ENCODE measurements at places on chromosomes 3 and 15.
A peak's percentile ranks its signal among the peaks of the same experiment; 100 is the strongest.

GRCh38 chr3:128470134-128470899 is 3.6 kb upstream of the DNAJB8 start:
- no peaks in the 10 kb centered on the region for H3K4me1 ChIP-seq
- no peaks in the 10 kb centered on the region for H3K27me3 ChIP-seq
- H3K36me3 ChIP-seq: no peaks in the 10 kb centered on the region

DNA sequence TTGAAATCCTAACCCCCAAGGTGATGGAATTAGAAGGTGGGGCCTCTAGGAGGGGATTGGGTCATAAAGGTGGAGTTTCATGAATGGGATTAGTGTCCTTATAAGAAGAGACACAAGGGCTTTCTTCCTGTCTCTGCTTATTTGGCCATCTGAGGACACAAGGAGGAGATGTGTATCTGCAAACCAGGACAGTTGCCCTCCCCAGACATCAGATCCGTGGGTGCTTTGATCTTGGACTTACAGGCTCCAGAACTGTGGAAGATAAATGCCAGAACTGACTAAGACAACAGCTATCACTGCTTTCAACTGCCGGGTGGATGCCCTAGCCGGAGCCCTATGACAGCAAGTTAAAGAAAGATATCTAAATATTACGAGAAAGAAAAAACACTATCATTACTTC is 94.4 kb downstream of the CHRNA7 start:
- H3K27ac ChIP-seq: no peak overlapping the region
- no peak for DNase-seq
- H3K36me3 ChIP-seq: no peaks in the 10 kb centered on the region
- no peaks in the 10 kb centered on the region for H3K27me3 ChIP-seq
- no peaks in the 10 kb centered on the region for H3K4me1 ChIP-seq

DNA sequence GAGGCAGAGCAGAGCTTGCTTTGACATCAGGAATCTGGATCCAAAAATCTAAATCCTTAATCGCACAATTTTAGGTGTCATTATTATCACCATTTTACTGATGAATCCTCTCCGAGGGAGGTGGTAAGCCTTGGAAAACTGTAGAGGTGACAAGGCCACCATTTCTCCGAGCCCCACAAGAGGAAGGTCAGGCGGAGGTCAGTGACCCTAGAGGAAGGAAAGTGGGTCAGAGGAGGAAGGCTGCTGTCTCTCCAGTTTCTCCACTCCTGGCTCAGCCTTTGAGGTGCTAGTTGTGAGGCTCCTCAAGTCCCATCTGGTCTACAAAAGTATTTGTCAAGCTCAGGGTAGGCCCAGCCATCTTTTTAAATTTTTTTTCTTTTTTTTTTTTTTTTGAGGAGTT is 3.2 kb downstream of the DVL3 start:
- peaks cover 76% of the 10 kb centered on the region for H3K4me1 ChIP-seq
- no peak overlapping the region for H3K4me3 ChIP-seq
- no peak overlapping the region for H3K27ac ChIP-seq
- DNase-seq: no peak
- H3K36me3 ChIP-seq: no peaks in the 10 kb centered on the region

GRCh38 chr3:63559884-63560283 is 92.6 kb upstream of the SNTN start:
- H3K27me3 ChIP-seq: no peaks in the 10 kb centered on the region
- no peaks in the 10 kb centered on the region for H3K36me3 ChIP-seq
- H3K4me1 ChIP-seq: no peaks in the 10 kb centered on the region
- no peak for DNase-seq

DNA sequence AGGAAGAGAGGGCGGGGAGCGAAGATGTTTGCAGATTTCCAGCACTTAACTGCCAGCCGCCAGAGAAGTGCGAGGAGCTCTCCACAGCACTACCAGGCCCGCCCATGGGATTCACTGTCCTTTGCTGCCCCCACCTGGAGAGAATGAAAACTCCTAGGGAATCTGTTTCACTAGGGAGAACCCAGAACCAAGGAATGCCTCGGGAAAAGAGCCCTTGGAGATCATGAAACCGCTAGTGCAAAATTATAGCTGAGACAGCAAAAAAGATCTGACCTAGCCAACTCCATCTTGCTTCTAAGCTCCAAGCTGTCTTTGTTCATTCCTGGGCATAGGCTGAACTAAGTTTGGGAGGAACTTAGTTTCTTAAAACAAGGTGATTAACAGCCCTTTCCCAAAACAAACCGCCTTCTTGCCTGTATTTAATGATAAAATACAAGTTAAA is 82.6 kb upstream of the GCNT3 start:
- H3K27me3 ChIP-seq: no peaks in the 10 kb centered on the region
- no peaks in the 10 kb centered on the region for H3K4me1 ChIP-seq
- H3K36me3 ChIP-seq: no peaks in the 10 kb centered on the region
- H3K4me3 ChIP-seq: no peak overlapping the region
- no peak for DNase-seq
- H3K27ac ChIP-seq: no peak overlapping the region

- no peak for DNase-seq
- H3K27me3 ChIP-seq: no peaks in the 10 kb centered on the region
- no peaks in the 10 kb centered on the region for H3K4me1 ChIP-seq
- H3K36me3 ChIP-seq: no peaks in the 10 kb centered on the region
- no peak overlapping the region for H3K4me3 ChIP-seq
Measured at GRCh38 chr3:174099724-174100123, 702.2 kb downstream of the NLGN1 start.

GRCh38 chr3:154428286-154429206 is 1.4 kb downstream of the GPR149 start:
- no peak for DNase-seq
- H3K27ac ChIP-seq: no peak overlapping the region
- H3K27me3 ChIP-seq: no peaks in the 10 kb centered on the region
- no peaks in the 10 kb centered on the region for H3K36me3 ChIP-seq
- no peak overlapping the region for H3K4me3 ChIP-seq

GRCh38 chr15:79136434-79137046 is 46.0 kb upstream of the RASGRF1 start:
- H3K4me1 ChIP-seq: no peaks in the 10 kb centered on the region
- H3K36me3 ChIP-seq: no peaks in the 10 kb centered on the region
- peak; percentile 65 for DNase-seq

GRCh38 chr3:55704521-55704920 is 217.4 kb upstream of the WNT5A start:
- no peaks in the 10 kb centered on the region for H3K4me1 ChIP-seq
- H3K4me3 ChIP-seq: no peak overlapping the region
- no peak overlapping the region for H3K27ac ChIP-seq
- DNase-seq: no peak
- H3K27me3 ChIP-seq: no peaks in the 10 kb centered on the region

- H3K27ac ChIP-seq: peak overlapping the region; percentile 86
- no peak overlapping the region for H3K4me3 ChIP-seq
- H3K36me3 ChIP-seq: peaks cover 7% of the 10 kb centered on the region
- H3K4me1 ChIP-seq: peaks cover 28% of the 10 kb centered on the region
Measured at GRCh38 chr3:126353694-126354321, 3.4 kb downstream of the KLF15 start.

DNA sequence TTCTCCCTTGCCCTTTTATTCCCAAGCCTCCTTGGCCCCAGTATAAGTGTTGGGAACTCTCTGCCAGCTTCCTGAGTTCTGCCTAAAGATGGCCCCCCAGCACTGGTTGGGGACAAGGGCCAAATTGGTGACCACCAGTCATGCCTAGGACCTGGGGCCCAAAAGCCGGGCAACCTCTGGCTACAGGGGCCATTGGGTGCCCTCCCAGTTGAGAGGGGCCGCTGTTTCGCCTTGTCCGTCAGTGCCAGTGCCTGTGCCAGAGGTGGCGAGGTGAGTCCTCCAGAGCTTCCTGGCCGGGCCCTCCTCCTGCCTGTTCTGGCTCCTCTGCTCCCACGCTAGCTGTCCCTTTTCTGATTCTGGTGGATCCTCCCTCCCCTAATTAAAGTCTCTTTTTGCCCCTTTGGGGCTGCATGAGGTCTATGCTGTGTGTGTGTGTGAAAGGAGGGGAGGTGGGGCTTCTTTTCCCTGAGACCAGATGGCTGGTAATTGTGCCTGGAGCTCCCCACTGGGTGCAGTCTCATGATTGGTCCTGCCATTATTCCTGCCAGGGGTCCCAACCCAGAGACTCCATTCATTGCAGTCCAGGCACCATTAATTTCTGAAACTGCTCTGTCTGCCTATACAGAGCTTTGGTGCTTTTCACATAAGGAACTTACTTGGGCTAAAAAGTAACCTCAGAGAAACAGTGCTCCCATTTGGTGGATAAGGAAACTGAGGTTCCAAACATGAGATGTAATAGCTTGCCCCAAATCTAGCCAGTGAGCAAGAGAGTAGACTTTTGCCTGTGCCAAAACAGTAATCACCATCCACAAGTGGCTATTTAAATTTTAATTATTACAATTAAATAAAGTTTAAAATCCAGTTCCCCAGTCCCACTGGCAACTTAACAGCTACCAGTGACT is 3.1 kb upstream of the TTLL3 start:
- H3K4me1 ChIP-seq: peaks cover 19% of the 10 kb centered on the region
- no peak overlapping the region for H3K27ac ChIP-seq
- no peaks in the 10 kb centered on the region for H3K27me3 ChIP-seq
- H3K4me3 ChIP-seq: no peak overlapping the region
- DNase-seq: no peak

DNA sequence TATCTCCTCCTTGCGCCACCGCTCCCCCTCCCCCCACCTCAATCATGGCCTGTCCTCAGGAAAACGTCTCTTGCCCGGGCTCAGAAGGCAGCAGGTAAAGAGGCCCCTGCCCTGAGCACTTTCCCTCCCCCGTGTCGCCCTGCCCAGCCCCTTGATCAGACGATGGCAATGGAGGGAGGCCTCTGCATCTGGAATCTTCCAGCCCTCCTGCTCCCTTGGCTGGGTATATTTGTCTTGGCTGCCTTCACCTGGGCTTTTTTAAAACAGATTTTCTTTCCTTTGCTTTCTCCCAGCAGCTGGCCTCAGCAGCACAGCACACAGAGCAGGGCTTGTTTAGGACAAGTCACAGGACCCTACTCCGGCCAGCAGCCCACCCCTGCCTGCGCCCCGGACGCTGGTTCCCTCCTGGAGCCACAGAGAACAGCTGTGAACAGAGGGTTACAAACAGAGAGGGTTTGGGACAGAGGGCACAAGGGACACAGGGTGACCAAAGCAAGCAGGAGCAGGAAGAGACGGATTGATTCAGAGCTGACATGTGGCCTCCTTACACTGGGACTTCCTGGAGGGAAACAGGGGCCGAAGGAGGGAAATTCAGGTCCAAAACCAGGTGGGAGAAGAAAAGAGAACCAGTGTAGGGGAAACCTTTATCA is 78.7 kb downstream of the ISG20 start:
- DNase-seq: no peak
- no peaks in the 10 kb centered on the region for H3K4me1 ChIP-seq
- H3K36me3 ChIP-seq: no peaks in the 10 kb centered on the region

DNA sequence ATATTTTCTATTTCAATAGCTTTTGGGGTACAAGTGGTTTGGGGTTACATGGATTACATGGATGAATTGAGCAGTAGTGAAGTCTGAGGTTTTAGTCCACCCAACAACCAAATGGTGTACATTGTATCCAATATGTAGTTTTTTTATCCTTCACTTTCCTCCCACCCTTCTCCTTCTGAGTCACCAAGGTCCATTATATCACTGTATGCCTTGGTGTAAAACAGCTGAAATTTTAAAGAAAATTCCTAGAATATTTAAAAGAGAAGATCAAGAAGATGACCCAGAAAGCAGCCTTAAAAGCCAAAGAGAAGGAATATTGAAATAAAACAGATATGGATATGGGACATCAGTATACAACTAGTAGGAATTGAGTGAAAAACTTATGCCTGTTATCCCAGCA is 204.2 kb upstream of the COL8A1 start:
- H3K4me3 ChIP-seq: no peak overlapping the region
- H3K27me3 ChIP-seq: no peaks in the 10 kb centered on the region
- H3K36me3 ChIP-seq: no peaks in the 10 kb centered on the region
- no peaks in the 10 kb centered on the region for H3K4me1 ChIP-seq

DNA sequence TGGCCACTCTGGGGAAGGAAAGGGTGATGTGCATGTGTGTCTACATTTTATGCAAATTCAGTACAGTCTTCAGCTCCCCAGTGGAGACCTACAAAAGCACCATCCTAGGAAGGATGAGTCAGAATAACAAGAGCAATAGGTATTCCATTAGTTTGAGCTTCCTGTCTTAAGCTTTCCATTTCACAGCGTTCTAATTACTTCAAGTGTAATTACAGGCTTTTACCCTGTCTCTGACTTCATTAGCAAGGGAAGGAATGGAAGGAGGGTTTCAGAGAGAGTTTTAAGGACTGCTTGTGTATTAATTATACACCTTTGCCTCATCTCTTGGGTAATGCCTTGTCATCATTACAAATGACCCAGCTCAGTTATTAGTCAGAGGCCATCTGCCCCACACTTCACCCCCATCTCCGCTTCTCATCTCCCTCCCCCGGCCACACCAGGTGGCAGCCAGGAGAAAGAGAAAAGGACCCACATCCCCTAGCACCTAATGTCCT is 202.8 kb upstream of the MRPL3 start:
- no peak for DNase-seq
- H3K4me1 ChIP-seq: no peaks in the 10 kb centered on the region
- no peaks in the 10 kb centered on the region for H3K27me3 ChIP-seq
- no peak overlapping the region for H3K4me3 ChIP-seq

DNA sequence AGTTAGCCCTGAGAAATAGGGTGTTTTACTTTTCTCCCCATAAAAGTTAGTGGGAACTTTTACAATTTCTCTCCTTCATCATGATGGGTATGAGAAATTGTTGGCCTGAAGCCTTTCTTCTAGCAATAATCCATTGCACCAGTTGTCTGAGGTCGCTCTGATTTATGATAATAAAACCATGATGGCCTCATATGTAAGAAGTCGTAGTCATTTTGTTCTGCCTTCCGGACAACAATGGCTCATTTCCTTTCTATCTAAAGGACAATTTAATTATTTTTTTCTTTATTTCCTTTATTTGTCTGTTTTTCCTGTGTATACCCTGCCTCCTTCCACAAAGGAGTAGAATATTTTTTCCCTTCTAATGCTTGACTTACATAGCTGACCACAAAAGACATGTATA is 31.6 kb upstream of the GNB4 start:
- no peak overlapping the region for H3K27ac ChIP-seq
- no peaks in the 10 kb centered on the region for H3K4me1 ChIP-seq
- DNase-seq: no peak
- no peaks in the 10 kb centered on the region for H3K36me3 ChIP-seq

- peaks cover 10% of the 10 kb centered on the region for H3K4me1 ChIP-seq
- no peak overlapping the region for H3K4me3 ChIP-seq
- DNase-seq: peak; percentile 49
- H3K27me3 ChIP-seq: no peaks in the 10 kb centered on the region
Measured at GRCh38 chr15:63491116-63491827, 13.1 kb upstream of the USP3 start.

GRCh38 chr3:193997228-193998122 is 138.5 kb upstream of the HES1 start:
- H3K4me3 ChIP-seq: no peak overlapping the region
- no peak overlapping the region for H3K27ac ChIP-seq
- DNase-seq: peak; percentile 94
- H3K27me3 ChIP-seq: no peaks in the 10 kb centered on the region

- no peaks in the 10 kb centered on the region for H3K36me3 ChIP-seq
- H3K4me3 ChIP-seq: no peak overlapping the region
- H3K27ac ChIP-seq: no peak overlapping the region
- no peak for DNase-seq
- no peaks in the 10 kb centered on the region for H3K27me3 ChIP-seq
Measured at GRCh38 chr3:128473180-128473519, 6.5 kb upstream of the DNAJB8 start.

GRCh38 chr3:192916371-192917027 is 1.2 kb downstream of the MB21D2 start:
- peak overlapping the region; percentile 91 for H3K27ac ChIP-seq
- peaks cover 19% of the 10 kb centered on the region for H3K4me1 ChIP-seq
- no peaks in the 10 kb centered on the region for H3K36me3 ChIP-seq
- peak overlapping the region; percentile 81 for H3K4me3 ChIP-seq
- no peaks in the 10 kb centered on the region for H3K27me3 ChIP-seq

- H3K4me3 ChIP-seq: no peak overlapping the region
- no peak for DNase-seq
- H3K27ac ChIP-seq: no peak overlapping the region
- no peaks in the 10 kb centered on the region for H3K4me1 ChIP-seq
- no peaks in the 10 kb centered on the region for H3K36me3 ChIP-seq
- no peaks in the 10 kb centered on the region for H3K27me3 ChIP-seq
Measured at GRCh38 chr3:141994856-141995255, 118.4 kb downstream of the ATP1B3 start.
